Thymus (tissue), 14 donors: ENCODE measurements at places on chromosomes 7 and 10. TPM values are rescaled to one million over a fixed set of nuclear protein-coding genes. Genes with fewer than 3 reads are reported as not detected.

GRCh38 chr7:26237035-26237807 lies 35.7 kb downstream of the CBX3 start:
- no peak overlapping the region for H3K4me3 ChIP-seq
- no peak overlapping the region for H3K27ac ChIP-seq
- no peaks in the 10 kb centered on the region for H3K36me3 ChIP-seq
- H3K27me3 ChIP-seq = no peaks in the 10 kb centered on the region

DNA sequence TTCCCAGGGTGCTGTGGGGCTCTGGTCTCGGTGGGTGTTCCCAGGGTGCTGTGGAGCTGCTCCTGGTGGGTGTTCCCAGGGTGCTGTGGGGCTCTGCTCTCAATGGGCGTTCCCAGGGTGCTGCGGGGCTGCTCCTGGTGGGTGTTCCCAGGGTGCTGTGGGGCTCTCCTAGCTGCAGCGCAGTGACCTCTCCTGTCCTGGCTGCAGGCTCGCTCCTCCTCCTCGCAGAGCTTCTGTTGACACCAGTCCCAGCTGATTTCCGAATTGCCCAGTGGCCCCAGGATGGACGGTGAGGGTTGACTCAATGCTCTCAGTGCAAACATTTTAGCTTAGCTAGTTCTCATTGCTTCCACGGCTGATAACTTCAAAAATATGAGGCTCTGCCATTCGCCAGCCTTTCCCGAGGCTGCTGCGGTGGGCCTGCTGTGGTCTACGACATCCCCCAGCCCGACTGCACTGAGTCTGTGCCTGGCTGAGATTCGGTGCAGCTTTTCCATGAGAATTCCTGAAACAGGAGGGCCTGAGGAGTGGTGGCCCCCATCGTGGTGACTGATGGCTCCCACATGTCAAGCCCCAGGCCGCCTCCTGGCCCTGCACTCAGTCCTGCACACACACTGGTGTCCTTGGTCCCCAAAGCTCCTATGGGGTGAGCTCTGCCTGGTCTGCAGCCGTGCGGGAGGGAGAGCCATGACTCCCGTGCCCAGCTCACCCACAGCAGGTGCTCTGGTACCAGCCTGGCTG lies 58.3 kb upstream of the NKX6-2 start:
- H3K27me3 ChIP-seq = peaks cover 6% of the 10 kb centered on the region
- H3K4me1 ChIP-seq = peaks cover 21% of the 10 kb centered on the region
- H3K4me3 ChIP-seq = no peak overlapping the region
- no peak overlapping the region for H3K27ac ChIP-seq

GIMAP1 gene
- 9.8 TPM for total RNA-seq

DNA sequence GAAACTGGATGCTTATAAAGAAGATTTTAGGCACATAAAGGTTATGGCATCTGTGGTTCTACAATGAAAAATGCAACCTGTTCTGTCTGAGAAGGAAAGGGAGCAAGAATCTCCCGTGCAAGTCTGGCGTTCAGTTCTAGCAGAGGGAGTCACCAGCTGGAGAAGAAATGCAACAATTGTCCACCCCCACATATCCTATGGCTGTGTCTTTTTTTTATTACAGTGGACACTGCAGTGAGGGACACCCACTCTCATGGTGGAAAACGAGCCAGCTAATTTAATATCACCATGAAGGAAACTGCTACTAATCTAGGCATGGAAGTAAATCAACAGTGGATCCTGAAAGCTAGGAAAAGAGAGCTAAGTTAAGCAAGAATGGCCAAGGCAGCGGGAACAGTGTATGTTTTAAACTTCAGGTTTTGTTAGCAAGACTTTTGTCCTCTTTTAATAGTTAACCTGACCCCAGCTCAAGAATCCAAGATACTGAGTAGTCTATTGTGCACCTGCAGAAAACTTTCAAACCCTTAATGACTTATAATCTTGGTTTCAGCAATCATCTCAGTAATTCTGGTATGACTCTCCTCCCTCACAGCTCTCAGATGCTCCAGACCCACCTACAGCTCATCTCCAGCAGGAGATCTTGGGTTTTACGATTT lies 149.3 kb downstream of the FGFR2 start:
- no peak overlapping the region for H3K4me3 ChIP-seq
- DNase-seq = no peak
- H3K36me3 ChIP-seq = no peaks in the 10 kb centered on the region

GRCh38 chr7:146119002-146119401 lies 2.4 kb downstream of the CNTNAP2 start:
- peaks cover 7% of the 10 kb centered on the region for H3K27me3 ChIP-seq
- peaks cover 11% of the 10 kb centered on the region for H3K4me1 ChIP-seq
- DNase-seq = no peak
- H3K27ac ChIP-seq = no peak overlapping the region
- no peaks in the 10 kb centered on the region for H3K36me3 ChIP-seq
- H3K4me3 ChIP-seq = no peak overlapping the region

DNA sequence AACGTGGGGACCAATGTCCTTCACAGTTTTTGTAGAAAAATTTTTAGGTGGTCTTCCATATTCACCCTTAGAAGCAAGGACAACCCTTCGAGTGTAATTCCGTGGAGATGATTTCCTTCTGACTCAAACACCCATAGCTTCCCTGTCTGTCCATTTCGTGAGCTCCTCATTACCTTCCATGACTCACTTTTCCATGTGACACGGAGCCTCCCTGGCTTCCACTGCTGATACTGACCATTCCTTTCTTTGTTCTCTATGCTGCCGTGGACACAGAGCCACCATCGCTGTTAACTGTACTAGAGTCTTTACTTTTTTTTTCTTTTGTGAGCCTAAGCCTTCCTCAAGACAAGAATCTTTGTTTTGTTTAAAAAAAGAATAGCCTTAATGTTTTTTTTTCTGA lies 12.5 kb upstream of the ARMS2 start:
- no peak overlapping the region for H3K27ac ChIP-seq
- DNase-seq = no peak
- no peaks in the 10 kb centered on the region for H3K27me3 ChIP-seq
- no peaks in the 10 kb centered on the region for H3K36me3 ChIP-seq

- no peak for DNase-seq
- H3K4me3 ChIP-seq = no peak overlapping the region
- no peaks in the 10 kb centered on the region for H3K27me3 ChIP-seq
These were observed 12.7 kb downstream of the ANK3 start for GRCh38 chr10:60377042-60377352.

TUBAL3 gene
- 1.3 TPM for total RNA-seq

PITX3 gene
- 0.05 TPM for total RNA-seq

LRRD1 gene
- 0.05 TPM for total RNA-seq
